ENCODE measurements at places on chromosomes 13 and 19. TPM values are rescaled to one million over a fixed set of nuclear protein-coding genes. Genes with fewer than 3 reads are reported as not detected.

DNA sequence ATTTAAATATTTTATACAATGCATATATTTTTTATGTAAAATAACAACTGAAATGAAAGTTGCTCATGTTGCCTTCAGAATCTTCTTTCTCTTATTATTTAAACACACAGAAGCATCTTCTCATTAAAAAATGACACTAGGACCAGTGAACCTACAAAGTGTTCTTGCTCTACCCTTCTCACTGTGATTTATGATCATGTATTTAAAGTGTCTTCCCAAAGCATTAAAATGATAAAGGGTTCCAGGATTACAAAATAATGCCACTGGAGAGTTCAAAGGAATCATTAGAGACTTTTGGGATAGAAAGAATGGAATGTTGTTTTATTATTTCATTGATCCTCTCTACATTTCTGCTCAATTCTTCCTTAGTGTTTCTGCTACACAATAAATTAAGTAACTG, 643.6 kb upstream of the SLITRK1 start:
- DNase-seq = no peak

- DNase-seq = no peak
Measured at GRCh38 chr19:1809678-1810077, 2.4 kb downstream of the ATP8B3 start.

DNA sequence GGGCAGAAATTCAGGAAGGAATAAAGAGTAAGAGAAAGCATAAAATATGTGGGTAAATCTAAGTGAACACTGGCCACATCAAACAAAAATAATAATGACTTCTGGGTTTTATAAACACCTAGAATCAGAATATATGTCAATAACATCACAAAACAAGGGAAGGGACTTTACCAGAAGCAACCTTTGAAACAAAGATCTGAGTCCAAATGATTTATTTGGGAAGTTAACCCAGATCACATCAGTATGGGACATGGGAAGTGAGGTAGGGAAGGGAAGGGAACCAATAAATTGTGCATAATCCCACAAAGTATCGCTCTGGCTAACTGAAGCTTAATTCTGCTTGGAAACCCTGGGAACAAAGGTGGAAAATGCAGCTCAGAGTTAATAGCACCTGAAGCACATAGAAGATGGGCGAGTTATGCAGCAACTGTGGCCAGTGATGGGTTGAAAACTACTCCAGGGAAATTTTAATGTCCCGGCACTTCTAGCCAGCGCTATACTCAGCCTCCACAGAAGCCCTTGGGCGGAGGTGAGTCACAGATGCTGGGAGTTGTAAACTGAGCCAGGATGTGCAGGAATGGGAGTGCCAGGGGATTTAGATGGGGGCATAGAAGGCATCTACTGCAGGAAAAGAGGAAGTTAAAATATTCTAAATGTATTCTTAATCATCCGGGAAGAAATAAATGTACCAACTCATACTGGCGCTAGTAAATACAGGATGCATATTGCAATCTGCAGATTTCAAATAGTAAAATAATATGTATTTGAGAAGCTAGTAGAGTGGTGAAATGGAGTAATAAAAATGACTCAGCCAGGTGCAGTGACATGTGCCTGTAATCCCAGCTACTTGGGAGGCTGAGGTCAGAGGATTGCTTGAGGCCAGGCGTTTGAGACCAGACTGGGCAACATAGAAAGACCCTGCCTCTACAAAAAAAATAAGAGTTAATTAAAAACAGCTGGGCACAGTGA, 34.2 kb upstream of the CEBPG start:
- no peak for DNase-seq

Gene RB1
- total RNA-seq = 16.4 TPM

DNA sequence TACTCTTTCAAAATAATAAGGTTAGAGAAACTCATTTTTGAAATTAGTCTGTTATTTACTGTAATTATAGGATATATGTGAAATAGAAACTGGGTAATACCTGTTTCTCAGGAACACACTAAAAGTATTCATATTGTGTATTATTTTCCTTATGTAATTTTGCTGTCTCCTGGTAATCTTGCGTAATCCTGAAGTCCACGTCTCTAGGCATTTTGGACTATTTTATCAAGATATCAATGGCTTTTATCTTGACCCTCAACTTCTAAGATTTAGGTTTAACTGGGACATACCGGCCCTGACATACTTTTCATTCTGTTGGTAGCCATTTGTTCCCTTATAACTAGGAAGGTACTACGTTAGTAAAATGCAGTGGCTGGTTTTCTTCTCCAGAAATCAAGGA, 80.3 kb downstream of the PAN3 start:
- DNase-seq = no peak

- no peak for DNase-seq
Measured at GRCh38 chr19:51156710-51157109, 14.6 kb downstream of the SIGLEC7 start.

- DNase-seq = no peak
Measured at GRCh38 chr13:73633817-73634460, 500.3 kb downstream of the KLF12 start.

All from Caki2 (cell line).